ENCODE measurements at places on chromosomes 3 and 15.

- H3K4me3 ChIP-seq = no peak overlapping the region
- H3K4me1 ChIP-seq = peaks cover 73% of the 10 kb centered on the region
- H3K36me3 ChIP-seq = no peaks in the 10 kb centered on the region
- H3K27ac ChIP-seq = peak overlapping the region; percentile 59
- no peaks in the 10 kb centered on the region for H3K27me3 ChIP-seq
These were observed 11.6 kb upstream of the NRROS start for GRCh38 chr3:196627918-196628231.

GRCh38 chr3:120119846-120120510 is 25.7 kb upstream of the GSK3B start:
- no peak overlapping the region for H3K4me3 ChIP-seq
- DNase-seq = no peak
- peaks cover 3% of the 10 kb centered on the region for H3K36me3 ChIP-seq
- H3K27ac ChIP-seq = no peak overlapping the region
- H3K4me1 ChIP-seq = no peaks in the 10 kb centered on the region
- H3K27me3 ChIP-seq = no peaks in the 10 kb centered on the region

GRCh38 chr15:72797834-72798233 is 14.3 kb upstream of the ADPGK start:
- no peak for DNase-seq
- no peak overlapping the region for H3K4me3 ChIP-seq
- no peak overlapping the region for H3K27ac ChIP-seq
- no peaks in the 10 kb centered on the region for H3K36me3 ChIP-seq
- peaks cover 34% of the 10 kb centered on the region for H3K27me3 ChIP-seq

- no peaks in the 10 kb centered on the region for H3K4me1 ChIP-seq
- H3K27ac ChIP-seq = no peak overlapping the region
- H3K36me3 ChIP-seq = no peaks in the 10 kb centered on the region
- H3K4me3 ChIP-seq = no peak overlapping the region
- H3K27me3 ChIP-seq = peaks cover 15% of the 10 kb centered on the region
These were observed 32.1 kb upstream of the TNFAIP8L3 start for GRCh38 chr15:51126842-51127241.

- DNase-seq = no peak
- peaks cover 3% of the 10 kb centered on the region for H3K4me1 ChIP-seq
- no peaks in the 10 kb centered on the region for H3K36me3 ChIP-seq
- H3K27ac ChIP-seq = no peak overlapping the region
- no peak overlapping the region for H3K4me3 ChIP-seq
These were observed 650.4 kb downstream of the FHIT start for GRCh38 chr3:60600848-60601247.

DNA sequence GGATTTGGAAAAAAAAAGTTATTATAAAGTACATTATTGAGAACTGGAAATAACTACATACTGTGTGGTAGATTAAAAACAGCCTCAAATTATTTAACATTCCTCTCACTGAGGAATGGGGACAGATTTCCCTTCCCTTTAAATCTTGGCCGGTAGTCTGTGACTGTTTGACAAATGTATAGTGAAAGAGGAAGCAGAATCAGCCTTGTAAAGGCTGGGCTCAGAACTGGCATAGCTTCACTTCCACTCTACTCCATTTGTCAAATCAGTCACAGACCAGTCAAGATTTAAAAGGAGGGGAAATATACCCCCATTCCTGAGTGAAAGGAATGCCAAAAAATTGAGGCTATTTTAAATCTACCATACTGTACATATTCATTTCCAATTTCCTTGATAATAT is 18.2 kb upstream of the B4GALT4 start:
- no peaks in the 10 kb centered on the region for H3K4me1 ChIP-seq
- no peak overlapping the region for H3K4me3 ChIP-seq
- H3K27me3 ChIP-seq = peaks cover 4% of the 10 kb centered on the region
- no peak overlapping the region for H3K27ac ChIP-seq
- DNase-seq = no peak

DNA sequence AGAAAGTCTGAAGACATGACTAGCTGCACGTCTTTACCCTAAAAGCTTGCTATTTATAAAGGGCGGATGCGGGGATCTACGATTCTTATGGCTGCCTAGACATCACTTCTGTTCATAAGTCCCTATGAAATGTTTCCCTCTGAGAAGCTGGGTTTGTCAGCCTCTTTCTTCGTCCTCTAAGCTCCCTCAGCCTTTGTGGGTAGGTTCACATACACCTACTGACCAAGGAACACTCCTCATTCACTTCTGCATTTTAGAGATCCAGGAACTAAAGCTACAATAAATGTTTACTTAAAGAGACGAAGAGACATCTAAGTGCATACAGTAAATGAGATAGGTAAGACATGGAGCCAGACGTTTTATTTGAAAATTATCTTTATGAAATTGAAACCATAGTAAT is 16.7 kb upstream of the RAMAC start:
- no peaks in the 10 kb centered on the region for H3K36me3 ChIP-seq
- no peaks in the 10 kb centered on the region for H3K27me3 ChIP-seq
- no peak overlapping the region for H3K4me3 ChIP-seq
- no peak for DNase-seq

- no peak overlapping the region for H3K27ac ChIP-seq
- H3K4me3 ChIP-seq = no peak overlapping the region
- H3K27me3 ChIP-seq = no peaks in the 10 kb centered on the region
These were observed 81.7 kb downstream of the BTD start for GRCh38 chr3:15683253-15683652.

GRCh38 chr3:127489357-127489756 is 101.2 kb downstream of the TPRA1 start:
- no peaks in the 10 kb centered on the region for H3K36me3 ChIP-seq
- H3K4me3 ChIP-seq = no peak overlapping the region
- DNase-seq = no peak
- peaks cover 12% of the 10 kb centered on the region for H3K4me1 ChIP-seq

DNA sequence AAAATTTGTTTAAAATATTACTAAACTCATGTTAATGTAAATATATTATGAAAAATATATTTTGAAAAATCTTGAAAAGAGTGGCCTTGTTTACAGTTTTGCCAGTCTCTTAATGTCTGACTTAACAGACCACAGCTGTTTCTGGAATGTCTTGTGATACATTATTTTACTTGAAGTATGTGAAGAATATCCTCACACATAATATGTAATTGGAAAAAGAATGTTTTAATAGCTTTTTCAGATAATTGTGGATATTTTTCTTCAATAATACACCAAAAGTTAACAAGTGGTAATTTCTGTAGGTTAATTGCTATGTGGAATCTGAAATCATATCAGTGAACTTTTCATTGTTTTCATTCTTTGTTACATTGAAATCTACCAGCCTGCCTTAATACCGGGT is 101.3 kb downstream of the UBE2E2 start:
- H3K36me3 ChIP-seq = peaks cover 2% of the 10 kb centered on the region
- peaks cover 12% of the 10 kb centered on the region for H3K4me1 ChIP-seq
- DNase-seq = no peak
- H3K27me3 ChIP-seq = no peaks in the 10 kb centered on the region

- H3K27ac ChIP-seq = no peak overlapping the region
- H3K4me1 ChIP-seq = peaks cover 2% of the 10 kb centered on the region
- H3K27me3 ChIP-seq = no peaks in the 10 kb centered on the region
- H3K4me3 ChIP-seq = no peak overlapping the region
- DNase-seq = no peak
These were observed 30.7 kb upstream of the NECTIN3 start for GRCh38 chr3:111040959-111041358.

All from activated naive CD8-positive, alpha-beta T cell treated with anti-CD3 and anti-CD28 coated beads, Interleukin-2, amount 50 U/mL, for 24 hours (primary cell).